ENCODE measurements at places on chromosomes 2 and 18.

DNA sequence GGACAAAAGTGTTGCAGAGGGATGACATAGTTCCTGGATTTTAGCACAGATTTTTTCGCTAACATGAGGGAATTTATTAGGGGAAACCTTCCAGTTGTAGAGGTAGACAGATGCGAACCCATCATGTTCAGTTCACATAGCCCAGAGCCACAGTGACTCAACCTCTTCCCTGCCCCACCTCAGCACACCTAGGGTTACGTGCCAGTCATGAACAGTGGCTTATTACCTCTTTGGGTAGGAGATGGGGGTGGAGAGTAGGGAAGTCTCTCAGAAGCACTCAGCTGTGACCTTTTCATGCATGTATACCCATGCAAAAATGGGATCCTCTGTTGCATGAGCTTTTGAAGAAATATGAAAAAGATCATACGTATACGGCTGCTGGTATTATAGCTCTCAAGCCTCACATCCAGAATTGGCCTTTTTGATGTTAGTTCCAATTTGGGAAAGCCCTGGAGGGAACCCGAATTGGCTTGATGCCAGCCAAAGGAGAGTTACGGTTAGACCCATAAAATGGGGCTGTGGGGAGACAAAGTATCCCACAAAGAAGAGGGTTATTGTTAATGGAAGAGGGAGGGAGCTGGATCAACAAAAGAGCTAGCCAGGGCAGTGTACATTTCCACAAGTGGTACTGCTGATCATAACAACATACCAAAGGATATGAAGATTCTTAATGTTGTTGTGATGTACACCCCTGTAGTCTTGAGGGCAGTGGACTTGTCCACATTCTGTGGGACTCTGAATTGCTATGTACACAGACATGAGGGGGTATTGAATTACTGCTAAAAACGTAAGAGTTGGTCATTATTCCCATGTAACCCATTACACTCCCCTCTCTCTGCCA, 4.9 kb downstream of the TANC1 start:
- DNase-seq: no peak

DNA sequence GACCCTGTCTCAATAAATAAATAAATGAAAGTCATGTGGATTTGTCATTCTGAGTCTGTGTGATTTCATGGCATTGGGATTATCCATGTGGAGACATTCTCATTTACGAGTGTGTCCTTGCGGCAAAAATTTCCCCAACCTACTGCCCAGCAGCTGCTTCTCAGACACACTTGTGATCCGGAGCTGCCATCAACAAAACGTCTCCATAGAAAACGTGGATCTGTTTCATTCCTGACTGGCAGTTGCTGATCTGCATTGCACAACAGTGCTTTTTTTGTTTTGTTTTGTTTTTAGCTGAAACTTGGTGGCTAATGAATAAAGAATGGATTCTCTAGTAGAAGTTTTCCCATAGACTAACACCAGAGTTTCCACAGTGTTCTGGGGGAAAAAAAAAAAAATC, 74.7 kb downstream of the TGIF1 start:
- DNase-seq: no peak

DNA sequence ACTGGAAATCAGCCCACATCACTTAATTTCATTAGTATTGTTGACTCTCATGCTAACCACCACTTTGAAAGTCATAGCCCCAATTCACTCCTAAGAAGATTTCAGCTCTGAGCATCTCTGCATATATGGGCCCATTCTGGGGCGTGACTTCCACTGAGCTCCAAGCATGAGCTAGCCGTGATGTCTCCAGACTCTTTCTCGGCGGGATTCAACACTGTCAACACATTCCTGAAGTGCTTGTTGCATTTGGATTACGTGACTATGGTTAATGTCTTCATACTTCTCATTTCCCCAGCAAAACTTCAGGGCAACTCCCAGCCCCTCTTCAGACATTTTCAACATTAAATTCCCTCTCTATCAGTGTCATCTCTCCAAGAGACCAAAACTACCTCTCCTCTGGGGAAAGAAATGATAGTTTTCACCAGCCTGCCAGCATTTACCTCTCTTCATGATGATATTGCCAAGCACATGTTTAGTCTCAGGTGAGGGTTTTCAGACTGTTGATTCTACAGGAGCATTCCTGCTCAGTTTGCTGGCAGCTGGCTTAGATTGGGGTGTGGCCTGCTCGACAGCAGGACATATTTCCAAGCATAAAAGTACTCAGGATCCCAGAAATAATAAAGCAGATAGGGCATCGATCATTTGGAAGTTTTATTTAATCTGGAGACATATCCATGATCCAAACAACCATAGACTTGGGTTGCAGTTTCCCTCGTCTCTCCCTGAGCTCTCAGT, 81.7 kb downstream of the FEZ2 start:
- DNase-seq: no peak

DNA sequence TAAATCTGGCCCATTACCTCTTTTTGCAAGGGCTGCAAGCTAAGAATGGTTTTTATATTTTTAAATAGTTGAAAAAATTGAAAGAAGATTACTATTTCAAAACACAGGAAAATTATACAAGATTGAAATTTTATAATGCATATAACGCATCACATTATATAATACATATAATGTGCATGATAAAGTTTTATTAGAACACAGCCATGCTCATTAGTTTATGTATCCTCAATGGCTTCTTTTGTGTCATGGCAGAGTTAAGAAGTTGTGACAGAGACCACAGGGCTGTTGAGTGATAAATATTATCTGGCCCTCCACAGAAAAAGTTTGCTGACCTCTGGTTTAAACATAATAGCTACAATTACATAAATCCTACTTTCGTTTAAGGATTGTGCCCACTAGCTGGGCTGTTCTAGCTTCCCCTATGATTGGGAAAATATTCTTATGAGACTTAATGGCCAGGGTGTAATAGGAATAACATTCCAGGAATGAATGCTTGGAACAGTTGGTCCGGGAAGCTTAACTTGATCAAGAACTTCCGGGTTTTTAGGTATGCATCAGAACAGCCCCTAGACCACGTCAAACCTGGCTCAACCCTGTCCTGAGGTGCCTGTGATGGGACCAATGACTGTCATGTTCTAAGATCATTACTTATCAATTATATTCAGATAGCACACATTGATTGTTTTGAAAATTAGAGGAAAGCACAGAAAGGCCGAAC, 98.7 kb upstream of the LPIN2 start:
- DNase-seq: no peak

DNA sequence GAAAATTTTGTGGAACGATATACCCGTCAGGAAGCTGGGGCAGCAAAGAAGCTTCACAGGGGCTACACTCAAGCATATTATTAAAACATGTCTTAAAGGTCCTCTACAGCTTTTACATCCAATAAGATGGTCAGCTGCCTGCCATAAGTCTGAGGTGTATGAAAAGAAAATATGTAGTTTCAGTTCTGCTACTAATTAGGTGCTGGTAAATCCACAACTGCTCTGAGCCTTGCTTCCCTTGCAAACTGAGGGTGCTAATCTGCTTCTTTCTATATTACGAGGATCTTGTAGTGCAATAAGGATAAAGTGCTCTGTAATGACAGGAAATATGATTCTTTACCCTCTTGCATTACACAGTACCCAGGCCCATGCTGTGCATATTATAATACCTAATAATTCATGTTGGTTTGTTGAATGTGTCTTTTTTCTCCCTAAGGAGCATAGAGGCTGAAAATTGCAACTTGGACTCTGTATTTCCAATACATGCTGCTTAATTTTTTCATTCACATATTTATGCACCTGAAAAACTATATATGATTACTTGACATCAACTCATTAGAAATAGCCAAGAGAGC, 14.5 kb upstream of the SLC8A1 start:
- no peak for DNase-seq

GRCh38 chr2:101718479-101718878, 21.0 kb downstream of the MAP4K4 start:
- DNase-seq: no peak

DNA sequence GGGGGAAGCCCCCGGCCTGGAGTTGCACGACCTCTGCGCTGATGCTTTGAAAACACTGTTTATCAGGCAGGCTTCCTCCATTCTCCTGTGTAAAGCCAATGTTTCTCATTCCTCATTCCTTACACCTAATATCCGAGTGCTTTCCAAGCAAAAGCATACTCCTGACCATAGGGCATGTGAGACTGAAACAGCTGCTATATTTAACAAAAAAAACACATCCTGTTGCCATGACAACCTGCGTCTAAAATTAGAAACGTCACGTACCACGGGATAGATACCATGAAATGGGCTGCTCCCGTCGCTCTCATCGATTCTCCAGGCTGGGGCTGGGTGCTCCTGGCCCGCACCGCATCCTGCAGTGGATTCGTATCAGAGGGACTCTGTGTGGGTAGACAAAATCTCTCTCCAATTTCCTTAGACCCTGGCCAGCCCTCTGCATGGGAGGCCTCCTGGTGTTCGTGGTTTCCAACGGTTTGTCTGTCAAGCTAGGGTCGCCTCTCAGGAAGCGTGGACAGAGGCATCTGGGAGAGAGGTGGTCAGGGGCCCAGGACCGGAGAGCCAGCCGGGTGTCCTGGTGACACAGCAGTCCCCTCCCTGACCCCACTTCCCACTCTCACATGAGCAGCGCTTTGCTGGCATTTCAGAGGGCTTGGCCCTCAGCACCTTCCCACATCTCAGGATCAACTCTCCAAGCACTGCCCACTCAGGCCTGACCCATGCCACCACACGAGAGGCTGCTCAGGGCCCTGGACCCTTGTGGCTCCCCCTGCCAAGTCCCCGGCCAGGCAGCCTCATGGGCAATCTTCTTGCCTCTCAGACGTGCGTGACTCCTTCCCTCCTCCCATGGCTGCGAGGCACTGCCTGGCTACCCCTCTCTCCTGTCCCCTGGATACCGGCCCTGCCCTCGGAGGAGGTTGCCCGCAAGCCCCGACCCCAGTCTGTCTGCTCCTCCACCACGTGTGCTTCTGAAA, 268.1 kb downstream of the NDUFA10 start:
- no peak for DNase-seq

- DNase-seq: no peak
Observed at GRCh38 chr2:106038601-106039375, 155.3 kb downstream of the UXS1 start.
